ENCODE measurements at places on chromosomes 1 and 21.
A peak's percentile ranks its signal among the peaks of the same experiment; 100 is the strongest.

- no peak for DNase-seq
Observed at GRCh38 chr1:171865106-171865505, 23.8 kb downstream of the DNM3 start.

- DNase-seq, result no peak
Observed at GRCh38 chr1:220184506-220184905, 87.7 kb downstream of the RAB3GAP2 start.

GRCh38 chr1:61132645-61133334, 50.4 kb downstream of the NFIA start:
- no peak for DNase-seq

- no peak for DNase-seq
Observed at GRCh38 chr1:176925223-176925622, 239.3 kb downstream of the ASTN1 start.

DNA sequence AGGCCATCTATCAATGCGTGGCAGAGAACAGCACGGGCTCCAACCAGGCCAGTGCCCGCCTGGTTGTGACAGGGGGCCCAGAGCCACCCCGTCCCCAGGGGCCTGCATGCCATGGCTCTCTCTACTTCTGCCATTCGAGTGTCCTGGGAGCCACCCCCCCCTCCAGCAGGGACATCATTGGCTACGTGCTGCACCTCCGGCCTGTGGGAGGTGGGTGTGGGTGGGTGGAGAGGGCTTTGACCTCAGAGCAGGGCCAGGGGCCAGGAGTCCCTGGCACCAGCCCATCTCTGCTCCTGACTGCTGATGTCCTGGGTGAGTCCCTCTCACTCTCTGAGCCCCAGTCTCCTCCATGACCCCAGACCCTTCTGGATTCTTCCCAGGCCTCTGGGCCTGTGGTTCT, 25.3 kb downstream of the SLC27A3 start:
- no peak for DNase-seq

GRCh38 chr1:10814976-10815857, 18.8 kb upstream of the CASZ1 start:
- DNase-seq, result no peak

- DNase-seq, result peak; percentile 66
Observed at GRCh38 chr1:204446413-204447111, 34.9 kb upstream of the PPP1R15B start.

DNA sequence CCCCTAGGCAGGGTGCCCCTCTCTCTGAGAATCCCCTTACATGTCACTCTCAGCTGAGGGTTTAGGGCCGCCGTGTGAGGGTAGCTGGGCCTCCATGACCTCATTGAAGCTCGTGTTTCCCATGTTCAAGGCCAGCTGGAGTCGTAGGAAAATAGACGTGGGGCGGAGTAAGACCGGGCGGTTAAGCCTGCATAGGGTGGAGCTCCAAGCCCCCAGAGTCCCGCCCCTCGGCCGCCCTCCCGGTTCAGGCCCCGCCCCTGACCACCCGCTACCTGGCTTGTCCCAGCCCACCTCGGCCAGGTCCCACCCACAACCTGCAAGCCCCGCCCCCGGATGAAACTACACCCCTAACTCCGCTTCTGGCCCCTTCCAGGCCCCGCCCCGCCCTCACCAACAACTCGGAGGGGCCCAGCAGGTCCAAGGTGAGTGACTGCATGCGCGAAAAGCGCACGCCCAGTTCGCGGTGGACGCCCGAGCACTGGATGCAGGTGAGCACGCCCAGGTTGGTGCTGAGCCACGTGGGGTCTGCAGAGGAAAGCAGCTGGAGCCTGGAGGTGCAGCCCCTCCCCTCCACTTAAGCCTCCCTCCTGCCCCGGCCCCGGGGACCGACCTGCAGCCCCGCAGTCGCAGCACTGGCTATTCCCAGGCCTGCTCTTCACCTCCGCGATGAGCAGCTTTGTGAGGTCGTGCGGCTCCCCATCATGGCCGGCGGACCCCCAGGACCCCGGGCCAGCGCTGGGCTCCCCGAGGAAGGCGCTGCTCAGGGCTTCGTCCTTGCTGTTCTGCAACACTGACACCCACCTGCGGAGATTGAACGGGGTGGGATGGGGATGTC, 12.2 kb upstream of the TCEA3 start:
- DNase-seq, result no peak

- no peak for DNase-seq
Observed at GRCh38 chr1:59195151-59195550, 101.7 kb upstream of the FGGY start.

DNA sequence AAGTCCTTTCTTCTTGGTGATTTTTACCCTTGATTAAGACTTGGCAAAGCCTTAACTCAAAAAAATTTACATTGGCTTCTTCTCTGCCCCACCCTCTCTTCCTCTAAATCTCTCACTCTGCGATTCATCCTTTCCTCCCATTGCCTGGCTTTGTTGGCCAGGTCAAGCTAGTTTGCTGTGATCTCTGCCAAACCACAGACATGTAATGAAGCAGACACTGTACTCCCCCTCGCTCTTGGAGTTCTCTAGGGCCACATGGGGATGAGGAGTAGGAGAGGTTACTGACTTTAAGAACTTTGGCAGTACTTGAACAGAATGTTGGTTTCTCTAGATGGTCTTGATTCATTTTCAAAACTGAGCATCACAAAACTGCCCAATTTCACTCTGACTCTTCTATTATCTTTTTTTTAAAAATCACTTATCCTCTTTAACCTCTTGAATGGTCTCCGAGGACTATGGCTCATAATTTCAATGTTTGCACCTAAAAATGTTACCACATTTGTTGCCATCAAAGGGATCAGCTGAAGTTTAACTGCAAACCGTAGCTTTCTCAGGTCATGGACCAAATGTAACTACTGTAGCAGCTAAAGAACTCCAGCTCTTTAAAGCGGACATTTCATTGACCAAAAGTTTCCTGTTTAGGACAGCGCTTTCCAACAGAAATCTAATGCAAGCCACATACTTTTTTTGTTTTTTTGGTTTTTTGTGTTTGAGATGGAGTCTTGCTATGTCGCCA, 62.7 kb upstream of the IPO9 start:
- DNase-seq, result no peak

GRCh38 chr1:19608232-19608631, 35.9 kb upstream of the NBL1 start:
- DNase-seq, result no peak

- no peak for DNase-seq
Observed at GRCh38 chr1:67969446-67969845, 81.0 kb downstream of the DIRAS3 start.

- DNase-seq, result no peak
Observed at GRCh38 chr1:188406636-188407035, 1577.9 kb downstream of the PLA2G4A start.

GRCh38 chr1:41442697-41443251, 41.7 kb downstream of the EDN2 start:
- no peak for DNase-seq

DNA sequence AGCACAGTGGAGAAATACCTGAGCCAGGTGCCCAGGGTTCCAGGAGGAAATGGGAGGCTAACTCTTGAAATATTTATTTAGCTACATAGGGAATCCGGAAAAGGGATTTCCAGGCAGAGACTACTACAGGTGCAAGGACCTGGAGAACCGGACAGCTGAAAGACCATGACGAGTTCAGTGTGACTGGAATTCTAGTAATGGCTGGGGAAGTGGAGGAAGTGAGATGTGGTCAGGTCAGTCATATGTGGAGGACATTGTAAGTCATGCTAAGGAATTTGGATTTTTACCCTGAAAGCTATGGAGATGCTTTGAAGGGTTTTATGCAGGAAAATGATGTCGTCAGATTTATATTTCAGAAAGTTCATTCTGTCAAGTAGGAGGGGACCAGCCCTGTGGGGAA, 1.8 kb downstream of the CAP1 start:
- no peak for DNase-seq

GRCh38 chr1:204619721-204620120, 65.8 kb downstream of the LRRN2 start:
- DNase-seq, result no peak

DNA sequence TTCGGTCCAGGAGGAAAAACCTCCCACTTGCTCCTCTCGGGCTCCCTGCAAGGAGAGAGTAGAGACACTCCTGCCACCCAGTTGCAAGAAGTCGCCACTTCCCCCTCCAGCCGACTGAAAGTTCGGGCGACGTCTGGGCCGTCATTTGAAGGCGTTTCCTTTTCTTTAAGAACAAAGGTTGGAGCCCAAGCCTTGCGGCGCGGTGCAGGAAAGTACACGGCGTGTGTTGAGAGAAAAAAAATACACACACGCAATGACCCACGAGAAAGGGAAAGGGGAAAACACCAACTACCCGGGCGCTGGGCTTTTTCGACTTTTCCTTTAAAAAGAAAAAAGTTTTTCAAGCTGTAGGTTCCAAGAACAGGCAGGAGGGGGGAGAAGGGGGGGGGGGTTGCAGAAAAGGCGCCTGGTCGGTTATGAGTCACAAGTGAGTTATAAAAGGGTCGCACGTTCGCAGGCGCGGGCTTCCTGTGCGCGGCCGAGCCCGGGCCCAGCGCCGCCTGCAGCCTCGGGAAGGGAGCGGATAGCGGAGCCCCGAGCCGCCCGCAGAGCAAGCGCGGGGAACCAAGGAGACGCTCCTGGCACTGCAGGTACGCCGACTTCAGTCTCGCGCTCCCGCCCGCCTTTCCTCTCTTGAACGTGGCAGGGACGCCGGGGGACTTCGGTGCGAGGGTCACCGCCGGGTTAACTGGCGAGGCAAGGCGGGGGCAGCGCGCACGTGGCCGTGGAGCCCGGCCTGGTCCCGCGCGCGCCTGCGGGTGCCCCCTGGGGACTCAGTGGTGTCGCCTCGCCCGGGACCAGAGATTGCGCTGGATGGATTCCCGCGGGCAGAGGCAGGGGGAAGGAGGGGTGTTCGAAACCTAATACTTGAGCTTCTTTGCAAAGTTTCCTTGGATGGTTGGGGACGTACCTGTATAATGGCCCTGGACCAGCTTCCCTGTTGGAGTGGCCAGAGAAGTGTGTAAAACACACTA, 45.3 kb downstream of the MRPL39 start:
- peak; percentile 86 for DNase-seq

DNA sequence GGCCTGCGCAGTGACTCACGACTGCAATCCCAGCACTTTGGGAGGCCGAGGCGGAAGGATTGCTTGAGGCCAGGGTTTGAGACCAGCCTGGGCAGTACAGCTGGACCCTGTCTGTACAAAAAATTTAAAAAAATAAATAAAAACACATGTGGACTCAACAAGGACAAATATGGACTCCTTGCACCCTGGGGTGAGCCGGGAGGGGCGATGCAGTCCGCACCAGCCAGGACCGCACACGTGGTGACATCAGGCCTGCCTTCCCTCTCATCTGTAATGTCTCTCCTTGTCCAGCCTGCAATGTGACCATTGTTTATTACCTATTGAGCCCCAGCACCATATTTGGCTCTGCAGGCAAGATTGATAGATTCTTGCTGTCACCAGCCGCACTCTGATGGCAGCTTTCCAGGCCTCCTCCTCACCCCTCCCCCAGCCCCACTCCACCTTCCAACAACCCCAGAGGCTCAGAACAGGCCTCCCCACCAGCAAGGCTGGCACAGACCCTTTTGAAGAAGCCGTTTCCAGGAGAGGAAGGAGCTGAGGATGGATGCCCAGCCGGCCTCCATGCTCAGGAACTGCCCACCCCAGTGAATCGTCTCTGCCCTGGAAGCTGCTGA, 55.2 kb downstream of the IRF2BP2 start:
- DNase-seq, result no peak

DNA sequence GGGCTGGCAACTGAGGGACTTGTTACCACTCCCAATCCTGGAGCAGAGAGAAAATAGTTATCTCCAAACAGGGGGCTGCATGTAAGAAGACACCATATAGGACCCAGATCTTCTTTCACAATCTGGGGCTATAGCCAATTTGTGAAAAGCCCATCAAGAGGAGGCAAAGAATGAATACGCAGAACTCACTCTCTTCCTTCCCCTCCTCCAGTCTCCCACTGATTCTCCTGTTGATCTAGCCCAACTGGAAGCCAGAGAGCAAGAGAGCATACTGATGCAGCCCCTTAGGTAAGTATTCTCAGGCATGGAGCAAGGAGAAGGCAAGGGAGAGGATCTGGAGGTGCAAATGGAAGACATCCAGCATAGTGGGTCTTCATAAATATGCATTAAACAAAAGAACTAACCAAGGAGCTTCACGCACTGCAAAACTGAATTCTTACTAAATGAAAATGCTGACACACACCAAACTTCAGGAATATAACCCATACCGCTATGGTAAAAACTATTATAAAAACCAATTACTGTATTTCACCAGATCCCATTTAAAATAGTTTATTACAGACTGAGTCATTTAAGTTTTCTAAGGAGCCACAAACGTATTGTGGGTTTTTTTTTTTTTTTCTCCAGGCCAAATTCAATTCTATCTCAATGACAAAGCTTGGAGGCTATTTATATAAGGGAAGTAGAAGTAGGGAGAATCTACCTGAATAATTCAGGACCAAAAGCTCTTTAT, 15.5 kb upstream of the HMGB4 start:
- DNase-seq, result no peak

DNA sequence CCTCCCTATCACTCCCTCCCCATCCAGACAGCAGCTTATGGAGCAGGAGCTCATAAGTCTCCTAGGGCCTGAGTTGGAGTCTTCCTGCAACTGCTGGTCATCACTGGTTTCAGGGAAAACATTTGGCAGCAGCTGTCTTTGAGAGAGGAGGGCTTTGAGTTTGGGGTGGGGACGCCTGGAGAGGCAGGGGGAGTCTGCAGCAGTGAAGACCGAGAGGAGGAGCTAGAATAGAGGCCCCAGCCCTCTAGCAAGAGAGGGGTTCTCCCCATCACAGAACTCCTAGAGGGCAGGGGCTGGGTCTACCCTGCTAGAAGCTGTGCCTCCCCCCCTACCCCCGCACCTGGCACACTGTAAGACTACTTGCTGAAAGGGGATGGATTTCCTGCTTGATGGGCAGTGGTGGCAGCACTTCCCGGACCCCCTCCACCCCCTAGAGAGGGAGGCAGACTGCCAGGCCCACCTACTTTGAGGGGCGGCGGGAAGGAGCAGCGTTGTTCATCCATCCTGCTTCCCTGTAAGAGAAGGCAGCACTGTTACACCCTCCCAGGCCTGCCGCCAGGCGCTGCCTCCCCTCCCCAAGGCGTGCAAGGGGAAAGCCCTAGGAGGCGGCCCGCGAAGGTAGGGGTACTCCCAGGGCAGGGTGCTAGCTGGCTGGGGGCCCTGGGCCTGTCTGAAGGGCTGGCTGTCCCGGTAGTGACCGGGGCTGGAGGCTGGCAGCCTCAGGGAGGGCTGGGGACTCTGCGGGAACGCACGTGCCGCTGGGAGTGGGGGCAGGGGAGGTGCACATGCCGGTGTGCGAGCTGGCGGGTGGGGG, 50.4 kb downstream of the RAP1GAP start:
- DNase-seq, result no peak

GRCh38 chr1:194004146-194004545, 817.7 kb upstream of the B3GALT2 start:
- no peak for DNase-seq

GRCh38 chr21:29973258-29973657, 33.5 kb upstream of the GRIK1 start:
- DNase-seq, result no peak

GRCh38 chr1:180579961-180580611, 21.3 kb downstream of the OVAAL start:
- no peak for DNase-seq

DNA sequence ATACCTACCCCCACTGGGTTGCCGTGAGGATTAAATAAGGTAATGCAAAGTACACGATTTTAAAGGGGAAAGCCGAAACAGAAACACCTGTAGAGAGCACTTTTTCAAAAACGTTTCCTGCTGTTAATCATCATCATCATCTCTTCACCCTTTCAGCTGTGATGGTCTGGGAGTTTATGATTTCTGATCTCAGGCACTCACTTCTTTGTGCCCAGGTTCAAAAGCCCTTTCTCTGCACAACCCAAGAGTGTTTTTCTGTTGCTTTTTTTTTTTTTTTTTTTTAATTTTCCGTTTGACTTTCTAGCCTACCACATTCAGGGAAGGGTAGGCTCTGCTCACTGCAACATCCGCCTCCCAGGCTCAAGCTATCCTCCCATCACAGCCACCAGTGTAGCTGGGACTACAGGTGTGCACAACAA, 936 bp upstream of the UBXN11 start:
- DNase-seq, result no peak

Measured in stimulated activated CD4-positive, alpha-beta T cell treated with anti-CD3 and anti-CD28 coated beads, TNF-alpha, amount 100 ng/mL, for 4 hours (primary cell).